ENCODE measurements at places on chromosomes 6 and 20.
A peak's percentile ranks its signal among the peaks of the same experiment; 100 is the strongest.

GRCh38 chr6:27771235-27771634 lies 141.0 kb downstream of the OR2B2 start:
- DNase-seq = no peak

- DNase-seq = no peak
Observed at GRCh38 chr20:47353239-47353691, 3.2 kb downstream of the ZMYND8 start.

DNA sequence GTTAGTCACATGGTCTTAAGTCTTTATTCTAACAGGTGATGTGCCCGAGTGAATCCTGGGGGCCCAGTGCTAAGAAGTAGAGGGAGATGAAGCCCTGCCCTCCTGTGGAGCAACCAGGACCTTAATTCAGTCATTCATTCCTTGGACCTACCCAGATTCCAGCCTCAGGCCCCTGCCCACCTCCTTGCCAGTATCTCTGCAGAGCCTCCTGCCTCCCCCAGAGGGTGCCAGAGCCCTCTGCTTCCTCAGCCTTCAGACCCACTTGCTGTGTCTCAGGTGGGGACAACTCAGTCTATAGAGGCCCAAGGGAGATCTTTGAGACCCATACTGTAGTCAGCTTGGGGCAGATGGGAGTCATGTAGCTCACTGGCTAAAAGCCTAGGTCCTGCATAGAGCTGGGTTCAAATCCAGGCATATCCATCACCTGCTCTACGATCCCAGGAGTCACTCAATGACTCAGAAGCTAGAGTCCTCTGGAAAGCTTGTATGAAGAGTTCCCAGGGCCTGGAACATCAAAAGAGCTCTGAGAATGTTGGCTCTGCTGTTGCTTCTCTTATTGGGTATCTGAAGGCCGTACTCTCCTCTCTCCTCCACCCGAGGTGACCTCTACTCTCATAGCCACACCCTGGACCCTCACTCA lies 3.9 kb upstream of the SIGLEC1 start:
- DNase-seq = peak; percentile 53

- DNase-seq = no peak
Observed at GRCh38 chr6:35063701-35064280, 77.3 kb downstream of the TCP11 start.

- DNase-seq = no peak
Observed at GRCh38 chr6:12232821-12233220, 57.3 kb upstream of the EDN1 start.

DNA sequence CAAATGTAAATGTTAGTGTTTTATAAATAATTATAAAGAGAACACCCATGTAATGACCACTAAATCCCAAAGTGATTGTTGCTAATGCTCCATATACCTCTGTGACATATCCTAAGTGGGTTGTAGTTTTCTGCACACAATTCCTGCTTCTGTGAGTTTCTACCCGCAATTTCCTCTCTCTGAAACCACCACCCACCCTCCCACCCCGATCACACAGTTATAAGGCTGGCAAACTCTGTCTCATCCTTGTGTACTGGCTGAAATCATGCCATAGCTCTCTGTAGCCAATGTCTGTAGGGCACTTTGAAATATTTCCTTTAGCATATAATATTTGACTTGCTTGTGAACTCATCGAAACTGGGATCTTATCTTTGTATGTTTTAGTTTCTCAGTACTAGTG lies 236.6 kb downstream of the PLCB1 start:
- no peak for DNase-seq

- peak; percentile 56 for DNase-seq
Observed at GRCh38 chr6:161393839-161394364, 120.0 kb upstream of the AGPAT4 start.

DNA sequence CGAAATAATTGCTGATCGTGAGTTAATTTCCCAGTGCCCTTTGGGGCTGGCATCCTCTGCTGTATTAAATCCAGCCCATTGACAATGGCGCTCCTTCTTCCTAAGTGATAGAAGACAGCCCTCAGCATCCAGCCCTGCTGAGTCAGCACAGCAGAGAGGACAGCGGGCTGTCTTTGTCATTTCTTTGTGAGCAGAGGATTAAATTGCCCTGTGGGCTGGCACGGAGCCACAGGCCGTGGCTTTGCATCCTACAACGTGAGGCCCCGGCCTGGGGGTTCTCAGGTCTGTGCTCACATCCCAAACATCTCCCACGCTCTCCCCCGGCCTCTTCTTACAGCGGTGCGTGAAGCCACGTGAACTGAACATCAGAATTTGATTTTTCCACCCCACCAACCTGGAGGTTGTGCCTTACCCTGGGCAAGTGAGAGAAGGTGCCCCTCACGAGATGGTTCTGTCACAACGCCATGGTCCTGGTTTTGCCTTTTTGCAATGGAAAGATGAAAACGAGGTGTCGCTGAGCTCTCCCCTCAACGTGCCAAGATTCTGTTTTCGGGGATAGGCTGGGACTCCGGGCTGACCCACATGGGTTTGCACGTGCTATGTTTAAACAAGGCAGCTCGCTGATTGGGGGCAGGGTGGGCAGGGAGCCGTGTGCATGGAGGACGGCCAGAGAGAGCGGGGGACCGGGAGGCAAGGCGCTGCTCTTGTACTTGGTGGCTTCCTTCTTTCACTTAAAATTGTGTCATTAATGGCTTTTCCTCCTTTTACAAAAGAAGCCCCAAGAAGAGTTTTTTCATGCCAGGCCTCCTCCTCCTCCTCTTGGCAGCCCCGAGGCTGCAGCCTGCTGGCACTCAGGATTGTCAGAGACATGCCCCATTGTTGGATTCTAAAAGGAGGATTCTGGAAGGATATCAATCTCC lies 19.5 kb downstream of the CDH4 start:
- no peak for DNase-seq

DNA sequence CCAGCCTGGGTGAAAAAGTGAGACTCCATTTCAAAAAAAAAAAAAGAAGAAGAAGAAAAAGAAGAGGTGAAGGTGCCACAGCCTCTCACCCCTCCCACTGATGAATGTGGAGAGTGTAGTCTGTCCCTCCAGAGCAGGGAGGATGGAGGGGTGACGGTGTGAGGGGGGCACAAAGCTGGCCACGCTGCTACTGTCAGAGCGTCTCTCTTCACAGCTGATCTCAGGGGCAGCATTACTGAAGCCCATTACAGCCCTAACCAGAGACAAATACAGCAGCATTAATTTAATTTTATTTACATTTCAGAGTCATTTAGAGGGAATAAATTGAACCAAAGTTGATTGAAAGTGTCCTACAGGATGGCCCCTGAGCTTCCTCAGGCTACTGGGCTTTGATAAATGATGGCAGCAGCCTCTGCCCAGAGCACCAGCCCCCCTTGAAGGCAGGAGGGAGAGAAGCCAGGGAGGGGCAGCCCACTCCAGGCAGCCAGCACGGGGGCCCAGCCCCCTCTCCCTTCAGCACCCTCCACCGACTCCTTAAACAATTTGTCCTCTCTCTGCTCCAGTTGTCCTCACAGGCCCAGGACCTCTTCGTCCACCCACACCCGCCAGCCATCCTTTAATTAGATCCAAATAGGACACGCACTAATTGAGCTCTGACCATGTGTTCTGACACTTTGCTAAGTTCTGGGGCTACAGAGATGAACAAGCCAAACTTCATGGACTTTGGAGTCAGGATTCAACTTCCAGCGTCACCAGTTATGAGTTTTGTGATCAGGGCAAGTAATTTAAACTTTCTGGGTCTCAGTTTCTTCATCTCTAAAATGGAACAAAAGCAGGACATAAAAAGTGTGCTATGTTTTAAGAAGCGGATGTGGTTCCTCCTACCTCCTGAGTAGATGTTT lies 18.6 kb upstream of the ZFAND3 start:
- DNase-seq = no peak

DNA sequence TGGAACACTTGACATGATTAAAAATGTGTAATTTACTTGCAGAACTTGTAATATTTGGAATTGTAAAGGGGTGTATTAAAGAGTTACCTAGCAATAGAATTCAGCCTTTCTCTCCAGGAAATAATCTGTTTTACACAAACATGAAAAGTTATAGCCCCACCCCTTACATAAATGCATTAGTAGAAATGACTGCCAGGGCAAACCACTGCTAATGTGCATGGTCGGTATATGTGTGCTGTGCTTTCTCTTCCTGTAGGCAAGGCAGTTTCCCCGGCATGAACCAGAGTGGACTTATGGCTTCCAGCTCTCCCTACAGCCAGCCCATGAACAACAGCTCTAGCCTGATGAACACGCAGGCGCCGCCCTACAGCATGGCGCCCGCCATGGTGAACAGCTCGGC lies 156.5 kb downstream of the TMEM242 start:
- no peak for DNase-seq

DNA sequence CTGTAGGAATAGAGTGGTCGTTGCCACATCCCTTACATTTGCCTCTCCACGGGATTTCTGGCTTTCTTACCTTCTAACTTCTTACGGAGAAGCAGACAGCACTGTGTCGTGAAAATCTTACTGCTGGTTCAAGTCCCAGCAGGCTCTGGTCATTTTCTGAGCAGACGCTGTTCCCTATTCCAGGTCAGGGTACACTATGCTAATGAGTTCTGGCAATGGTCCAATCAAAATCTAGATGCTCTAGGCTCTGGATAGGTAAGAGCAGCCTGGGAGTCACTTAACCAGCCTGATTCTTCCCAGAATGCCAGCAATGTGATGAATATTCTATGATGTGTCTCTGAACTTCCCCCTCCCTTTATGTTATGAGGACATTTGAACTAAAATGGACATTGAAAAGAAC lies at the start of gene GCM1:
TSS of gene GCM1 (minus strand) at position 158 of the 400 bp plus-strand sequence. CDS start 3,209 bp downstream, outside the sequence.
- no peak for DNase-seq

DNA sequence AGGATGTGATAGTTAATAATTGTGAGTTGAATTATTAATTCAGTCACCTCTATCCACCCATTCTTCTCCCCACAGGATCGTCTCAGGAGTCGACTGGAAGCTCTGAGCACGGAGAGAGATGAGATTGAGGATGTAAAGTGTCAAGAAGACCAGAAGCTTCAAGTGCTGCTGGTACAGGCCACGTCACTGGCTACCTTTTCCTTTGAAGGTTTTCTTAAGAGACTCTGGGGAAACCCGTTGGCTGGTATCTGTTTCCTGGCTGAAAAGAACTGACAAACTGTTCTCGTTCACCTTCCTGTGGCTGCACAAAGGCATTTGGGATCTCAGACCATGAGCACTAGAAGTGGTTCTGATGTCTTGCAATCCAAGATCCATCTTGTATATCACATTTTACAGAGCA lies 3.8 kb downstream of the TRIM15 start:
- DNase-seq = no peak

DNA sequence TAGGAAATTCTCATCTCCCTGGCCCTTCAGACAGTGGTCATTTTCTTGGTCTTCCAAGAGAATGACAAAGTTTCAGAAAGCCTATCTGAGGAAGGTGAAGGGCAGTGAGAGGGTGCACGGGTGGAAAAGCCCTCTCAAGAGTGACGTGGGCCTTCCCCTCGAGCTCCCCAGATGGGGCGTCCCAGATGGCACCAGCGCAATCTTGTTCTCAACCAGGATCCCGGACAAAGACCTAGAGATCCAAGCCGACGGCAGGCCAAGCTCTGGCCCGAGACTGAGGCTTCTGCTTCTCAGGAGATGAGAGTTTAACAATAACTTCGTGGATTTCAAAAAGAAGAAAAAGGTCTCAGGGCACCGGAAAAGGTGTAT lies 797 bp upstream of the ZNF133 start:
- no peak for DNase-seq

- DNase-seq = no peak
Observed at GRCh38 chr20:708956-709355, 33.4 kb upstream of the SCRT2 start.

GRCh38 chr6:31308845-31309175 lies 36.9 kb upstream of the HLA-C start:
- DNase-seq = no peak

DNA sequence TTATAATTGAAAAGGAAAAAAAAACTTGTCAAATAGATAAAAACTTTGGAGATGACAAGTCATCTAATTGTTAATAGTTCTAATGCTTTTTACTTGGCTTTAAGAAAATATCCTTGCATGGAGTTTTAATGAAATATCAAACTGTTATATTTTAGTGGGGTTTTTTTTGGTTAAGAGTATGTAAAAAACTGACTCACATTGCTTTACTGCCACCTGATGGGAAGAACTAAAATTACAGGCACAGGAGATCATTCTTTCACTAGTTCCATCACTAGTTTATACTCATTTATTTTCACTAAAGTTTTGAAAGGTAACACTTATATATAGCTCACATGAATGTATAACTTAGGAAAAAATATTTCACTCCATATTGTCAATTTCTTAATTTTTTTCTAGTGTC lies 309.1 kb downstream of the LMBRD1 start:
- no peak for DNase-seq

DNA sequence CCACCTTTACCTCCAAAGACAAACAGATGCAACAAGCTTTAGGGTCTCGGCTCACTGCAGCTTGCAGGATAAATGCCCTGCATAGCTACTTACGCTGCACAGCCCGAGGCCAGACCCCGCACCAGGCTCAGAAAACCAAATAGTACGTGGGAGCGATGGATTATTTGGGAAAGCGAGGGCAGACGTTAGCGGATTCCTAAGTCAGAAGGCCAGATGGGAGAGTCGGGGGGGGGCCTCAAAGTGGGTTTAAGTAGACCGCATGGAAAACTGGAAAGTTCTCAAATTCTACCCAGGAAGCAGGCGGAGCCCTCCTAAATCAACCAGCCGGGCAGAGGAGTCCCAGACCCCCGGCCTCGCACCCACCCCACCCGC lies 382 bp downstream of the SFT2D1 start:
- DNase-seq = no peak

DNA sequence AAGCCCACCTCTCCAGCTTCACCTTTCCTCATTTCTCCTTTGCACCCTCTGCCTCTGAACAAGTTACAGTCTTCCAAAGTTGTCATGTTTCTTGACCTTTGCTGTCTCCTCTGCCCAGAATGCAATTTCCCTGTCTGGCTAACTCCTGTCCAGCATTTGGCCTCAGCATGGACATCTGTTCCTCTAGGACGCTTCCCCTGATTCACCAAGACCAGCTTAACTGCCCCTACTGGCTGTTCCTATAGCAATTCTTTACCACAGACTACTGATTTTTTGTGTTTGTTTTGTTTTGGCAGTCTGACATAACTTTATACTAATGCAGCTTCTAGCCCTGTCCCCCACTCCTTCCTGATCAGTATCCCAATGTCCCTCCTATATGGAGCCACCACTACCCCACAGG lies 13.4 kb downstream of the GNL1 start:
- DNase-seq = no peak

DNA sequence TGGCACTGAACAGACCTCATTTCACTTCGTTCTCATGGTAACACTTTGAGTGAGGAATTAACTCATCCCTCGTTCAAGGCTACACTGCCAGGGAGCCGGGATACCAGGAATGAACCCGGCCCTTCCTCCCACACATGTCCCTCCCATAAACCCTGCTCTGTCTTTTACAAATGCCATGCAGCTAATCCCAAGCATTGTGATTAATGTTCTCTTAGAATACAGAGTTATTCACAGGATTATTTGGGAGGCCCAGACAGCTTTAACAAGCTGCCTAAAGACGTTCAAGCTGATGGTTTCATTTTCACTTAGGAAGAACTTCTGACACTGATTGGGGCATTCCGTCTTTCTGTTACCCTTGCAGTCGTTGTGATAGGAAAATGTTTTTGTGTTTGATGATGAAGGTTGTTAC lies 42.5 kb upstream of the CD83 start:
- DNase-seq = no peak

- no peak for DNase-seq
Observed at GRCh38 chr20:61701401-61701800, 364.3 kb downstream of the TAF4 start.

- no peak for DNase-seq
Observed at GRCh38 chr6:170296746-170297575, 6.1 kb upstream of the DLL1 start.

GRCh38 chr20:36663031-36663430 lies 17.0 kb upstream of the SLA2 start:
- DNase-seq = no peak

- DNase-seq = no peak
Observed at GRCh38 chr20:39874049-39874893, 814.8 kb downstream of the MAFB start.

GRCh38 chr6:47353871-47354270 lies 44.2 kb upstream of the TNFRSF21 start:
- DNase-seq = no peak
